ENCODE measurements at places on chromosomes 12 and 14.

DNA sequence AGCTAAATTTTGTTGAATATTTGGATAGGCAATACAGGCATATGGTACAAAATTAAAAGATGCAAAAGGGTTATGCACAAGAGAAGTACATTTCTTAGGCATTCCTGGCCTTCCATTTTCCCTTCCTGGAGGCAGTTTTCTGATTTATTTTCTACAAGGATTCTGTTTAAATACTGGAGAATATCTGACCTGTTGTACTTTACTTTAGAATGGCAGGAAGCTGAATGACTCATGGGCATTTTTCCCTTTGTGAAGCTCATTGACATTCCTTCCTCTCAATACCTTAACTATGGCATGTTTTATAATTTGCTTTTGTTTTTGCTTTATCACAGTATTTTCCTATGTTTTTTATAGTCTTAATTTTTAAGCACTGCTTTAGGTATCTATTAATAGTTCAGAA is 62.7 kb downstream of the RCOR1 start:
- no peak for DNase-seq

- no peak for DNase-seq
Observed at GRCh38 chr14:25116607-25117006, 66.7 kb upstream of the STXBP6 start.

DNA sequence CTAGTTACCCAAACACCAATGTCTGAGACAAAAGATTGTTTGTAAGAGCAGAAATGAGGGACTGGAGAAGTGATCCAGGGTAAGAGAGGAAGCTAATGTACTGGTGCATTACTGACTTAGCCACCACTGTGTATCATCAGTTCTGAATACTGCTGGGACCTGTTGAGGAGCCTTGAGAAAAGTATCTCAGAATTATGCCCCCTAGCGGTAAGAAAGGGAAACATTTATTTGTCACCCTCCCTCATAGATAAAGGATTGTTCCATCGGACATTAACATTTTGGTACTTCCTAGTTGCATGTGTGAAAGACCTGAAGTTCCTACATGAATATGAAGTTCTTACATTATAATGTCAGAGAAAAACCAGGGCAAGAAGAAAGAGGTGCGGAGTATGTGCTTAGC is 612.5 kb downstream of the FSCB start:
- DNase-seq: no peak

GRCh38 chr12:126219139-126219538 is 1153.9 kb downstream of the AACS start:
- DNase-seq: no peak

- DNase-seq: no peak
Observed at GRCh38 chr12:20601668-20602280, 93.4 kb upstream of the SLCO1C1 start.

DNA sequence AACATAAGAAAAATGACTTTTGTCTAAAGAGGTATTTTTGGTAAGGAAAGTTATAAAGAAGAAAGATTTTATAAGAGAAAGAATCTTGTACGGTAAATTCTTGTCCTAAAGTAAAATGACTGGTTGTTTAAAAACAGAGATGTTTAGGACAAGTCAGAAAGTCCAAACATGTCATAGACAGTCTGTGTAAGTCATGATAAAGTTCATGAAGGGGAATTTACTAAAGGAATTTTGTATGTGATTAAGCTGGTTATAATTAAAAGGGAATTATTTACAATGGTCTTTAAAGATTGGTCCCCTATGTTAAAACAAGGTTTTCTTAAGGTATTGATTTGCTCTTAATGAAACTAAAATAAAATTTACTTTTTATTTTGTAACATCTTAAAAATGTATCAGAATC is 269.4 kb upstream of the CCDC196 start:
- DNase-seq: no peak

GRCh38 chr12:88272456-88272855 is 130.3 kb downstream of the TMTC3 start:
- DNase-seq: no peak

DNA sequence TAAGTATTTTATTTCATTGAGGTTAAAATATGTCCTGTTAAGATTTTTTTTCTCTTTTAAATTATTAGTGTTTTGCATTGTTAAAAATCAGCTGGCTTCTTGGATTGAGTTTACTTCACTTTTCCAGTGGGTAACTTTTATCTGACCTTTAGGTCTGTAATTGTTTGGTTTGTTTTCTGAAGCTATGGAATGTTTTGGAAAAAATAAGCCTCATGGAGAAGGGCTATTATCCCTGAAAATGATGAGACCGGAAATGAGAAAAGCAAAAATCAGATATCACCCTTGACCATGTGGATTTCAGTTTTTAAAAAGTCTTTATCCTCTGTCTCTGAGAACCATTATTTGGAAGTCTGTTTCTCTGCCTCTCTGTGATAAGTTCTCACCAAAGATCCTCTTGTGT is 180.9 kb downstream of the RAD51B start:
- no peak for DNase-seq

GRCh38 chr14:58131386-58131785 is 20.6 kb downstream of the ARMH4 start:
- DNase-seq: no peak

- peak; percentile 70 for DNase-seq
Observed at GRCh38 chr12:48925304-48926011, at the start of gene FKBP11. FKBP11 (minus strand) TSS chr12:48925492; CDS start chr12:48925428, 64 bp downstream.

DNA sequence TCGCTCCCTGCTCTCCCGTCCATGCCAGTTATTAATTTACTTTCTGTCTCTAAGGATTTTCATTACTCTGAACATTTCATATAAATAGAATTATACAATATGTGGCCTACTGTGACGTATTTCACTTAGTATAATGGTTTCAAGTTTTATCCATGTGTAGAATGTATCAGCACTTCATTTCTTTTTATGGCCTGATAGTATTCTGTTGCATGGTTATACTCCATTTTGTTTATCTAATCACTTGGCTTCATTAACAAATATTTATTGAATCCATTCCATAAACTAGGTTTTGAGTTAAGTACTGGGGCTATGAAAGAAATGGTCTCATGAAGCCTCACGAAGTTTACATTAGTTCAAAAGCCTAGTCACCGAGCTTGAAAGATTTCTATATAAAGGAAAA is 7.6 kb downstream of the GPR65 start:
- no peak for DNase-seq

- no peak for DNase-seq
Observed at GRCh38 chr14:26741711-26742212, 143.9 kb upstream of the NOVA1 start.

DNA sequence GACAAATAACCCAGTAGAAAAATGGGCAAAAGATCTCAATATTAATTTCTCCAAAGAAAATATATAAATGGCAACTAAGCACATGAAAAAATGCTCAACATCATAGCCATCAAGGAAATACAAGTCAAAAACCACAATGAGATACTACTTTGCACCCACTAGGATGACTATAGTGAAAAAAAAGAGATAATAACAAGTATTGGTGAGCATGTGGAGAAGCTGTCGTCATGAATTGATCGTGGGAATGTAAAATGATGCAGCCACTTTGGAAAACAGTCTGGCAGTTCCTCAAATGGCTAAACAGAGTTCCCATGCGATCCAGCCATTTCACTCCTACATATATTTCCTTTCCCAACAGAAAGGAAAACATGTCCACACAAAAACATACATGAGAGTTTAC is 18.1 kb downstream of the JDP2 start:
- no peak for DNase-seq

GRCh38 chr12:120515496-120515895 is 13.5 kb downstream of the COQ5 start:
- no peak for DNase-seq

DNA sequence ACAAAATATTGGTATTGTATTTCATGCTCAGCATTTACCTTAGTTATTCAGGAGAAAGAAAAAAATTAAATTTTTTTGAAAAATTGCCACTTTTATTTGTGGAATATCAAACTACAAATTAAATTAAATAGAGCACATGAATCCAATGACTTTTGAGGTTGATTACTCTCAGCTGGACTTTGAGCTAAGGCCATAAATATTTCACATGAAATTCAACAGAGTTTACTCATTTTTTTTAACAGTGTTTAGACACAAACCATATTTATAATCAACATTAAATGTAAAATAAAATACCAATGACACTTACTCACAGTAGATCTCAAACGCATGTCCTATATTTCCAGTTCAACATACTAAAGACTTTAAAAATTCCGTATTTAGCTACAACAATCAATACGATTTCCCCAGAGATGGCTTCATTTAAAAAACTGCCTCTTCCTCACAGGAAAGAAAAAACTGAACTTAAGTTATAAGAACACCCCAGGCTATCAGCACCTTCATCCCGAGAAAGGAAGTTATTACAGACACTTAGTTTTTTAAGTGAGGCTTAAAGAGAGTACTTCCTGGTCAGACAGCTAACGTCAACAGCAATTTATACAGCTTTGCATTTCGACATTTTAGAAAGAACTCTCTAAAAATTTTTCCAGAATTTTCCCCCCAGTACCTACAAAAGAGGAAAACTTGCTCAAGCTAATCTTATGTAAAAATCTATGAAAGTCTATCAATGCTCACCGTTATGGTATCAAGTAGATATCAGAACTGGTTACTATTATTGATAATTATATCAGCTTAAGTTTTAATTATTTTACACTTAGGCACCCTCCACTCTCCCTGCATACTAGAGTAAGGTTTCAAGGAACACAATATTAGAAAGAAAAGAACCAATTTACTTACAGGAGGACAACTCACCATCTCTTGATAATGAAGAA is 13.8 kb downstream of the TAOK3 start:
- DNase-seq: no peak

GRCh38 chr12:108333898-108334699 is 5.0 kb downstream of the CMKLR1 start:
- DNase-seq: no peak

DNA sequence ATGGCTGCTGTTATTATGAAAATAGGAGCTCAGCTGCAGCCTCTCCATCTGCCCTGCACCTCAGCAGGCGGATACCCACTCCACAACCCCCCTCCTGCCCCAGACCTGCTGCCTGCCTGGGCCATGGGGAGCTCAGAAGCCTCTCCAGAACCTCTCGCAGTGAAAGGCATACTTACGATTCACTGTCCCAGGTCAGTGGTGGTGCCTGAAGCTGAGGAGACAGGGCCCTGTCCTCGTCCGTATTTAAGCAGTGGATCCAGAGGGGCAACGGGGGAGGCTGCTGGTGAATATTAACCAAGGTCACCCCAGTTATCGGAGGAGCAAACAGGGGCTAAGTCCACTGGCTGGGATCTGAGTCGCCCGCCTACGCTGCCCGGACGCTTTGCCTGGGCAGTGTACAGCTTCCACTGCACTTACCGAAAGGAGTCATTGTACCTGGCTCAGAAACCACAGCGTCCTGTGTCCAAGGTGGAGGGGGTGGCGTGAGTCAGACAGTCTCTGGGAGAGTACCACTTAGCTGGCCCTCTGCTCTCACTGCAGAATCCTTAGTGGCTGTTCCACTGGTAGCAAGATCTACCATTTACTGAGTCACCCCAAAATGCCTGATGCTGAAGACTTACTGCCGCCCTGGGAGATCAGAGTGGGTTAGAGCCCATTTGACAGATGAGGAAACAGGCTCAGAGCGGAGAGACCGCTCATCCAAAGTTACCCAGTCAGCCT is at the start of gene SERPINA1:
TSS of gene SERPINA1 (minus strand) at position 219 of the 720 bp plus-strand sequence. CDS start 5,365 bp downstream, outside the sequence.
- no peak for DNase-seq

- DNase-seq: no peak
Observed at GRCh38 chr14:96060186-96060933, 21.2 kb downstream of the C14orf132 start.

DNA sequence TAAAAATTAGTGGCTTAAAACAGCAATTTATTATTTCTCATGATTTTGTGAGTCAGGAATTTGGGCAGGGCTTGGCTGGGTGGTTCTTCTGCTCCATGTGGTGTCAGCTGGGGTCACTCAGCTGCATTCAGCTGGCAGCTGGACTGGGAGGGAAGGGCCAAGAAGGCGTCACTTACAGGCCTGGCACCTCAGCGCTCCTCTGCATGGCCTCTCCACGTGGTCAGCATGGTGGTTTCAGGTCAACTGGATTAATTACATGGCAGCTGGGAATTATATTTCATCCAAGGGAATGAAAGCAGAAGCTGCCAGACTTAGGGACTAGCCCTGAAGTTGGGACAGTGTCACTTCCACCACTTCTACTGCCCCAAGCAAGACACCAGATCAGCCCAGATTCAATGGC is 27.5 kb upstream of the IRF2BPL start:
- no peak for DNase-seq

DNA sequence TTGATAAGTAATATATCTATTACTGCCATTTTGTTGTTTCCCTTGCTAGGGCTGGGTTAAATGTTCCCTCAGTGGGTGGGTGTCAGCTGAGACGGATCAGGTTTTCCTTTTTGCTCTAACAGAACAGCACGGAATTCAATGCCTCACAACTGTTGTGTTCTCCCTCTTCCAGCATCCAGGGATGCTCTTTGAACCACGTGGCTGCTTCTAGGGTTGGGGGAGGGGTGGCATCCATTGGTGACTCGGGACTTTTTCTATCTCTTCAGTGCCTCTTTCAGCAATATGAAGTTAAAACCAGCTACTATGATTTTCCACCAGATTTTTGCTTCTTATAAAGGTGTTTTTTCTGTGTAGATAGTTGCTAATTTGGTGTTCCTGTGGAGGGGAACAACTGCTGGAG is 884.9 kb upstream of the FOXG1 start:
- DNase-seq: no peak

DNA sequence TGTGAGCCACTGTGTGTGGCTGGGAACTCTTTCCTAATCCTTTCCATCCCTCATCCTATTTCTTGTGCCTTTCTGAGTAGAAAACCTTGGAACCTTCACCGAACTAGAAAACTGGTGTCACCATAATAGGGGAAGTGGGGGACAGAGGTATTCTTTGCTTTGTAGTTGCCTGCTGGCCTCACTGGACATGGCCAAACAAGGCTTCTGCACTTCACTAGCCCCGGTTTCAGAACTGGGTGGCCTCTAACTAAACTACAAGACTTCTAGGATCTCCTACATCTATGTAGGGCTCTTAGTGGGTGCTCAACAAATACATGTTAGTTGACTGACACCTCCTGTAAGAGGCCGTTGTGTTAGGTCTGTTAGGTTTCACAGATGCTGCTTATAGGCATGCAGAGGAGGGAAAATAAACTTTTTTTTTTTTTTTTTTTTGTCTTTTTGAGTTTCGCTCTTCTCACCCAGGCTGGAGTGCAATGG is 597 bp upstream of the CIROP start:
- no peak for DNase-seq

DNA sequence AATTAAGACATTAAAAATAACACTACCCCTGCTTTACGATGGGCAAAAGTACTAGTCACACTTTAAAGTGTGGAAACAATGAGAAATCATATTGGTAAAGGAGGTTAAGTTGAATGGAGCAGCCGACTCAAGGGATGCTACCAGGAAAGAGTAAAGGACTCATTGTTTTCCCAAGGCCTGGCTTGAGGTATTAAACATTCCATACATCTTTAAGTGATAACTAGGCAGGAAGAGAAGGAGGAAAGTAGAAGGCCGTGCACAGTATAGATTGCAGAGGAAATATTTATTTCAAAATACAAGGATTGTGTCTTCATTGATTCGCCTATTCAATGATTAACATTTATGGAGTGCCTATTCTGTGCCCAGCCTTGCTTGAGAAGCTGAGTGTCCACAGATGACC is 20.6 kb upstream of the YARS2 start:
- DNase-seq: no peak

- DNase-seq: no peak
Observed at GRCh38 chr14:71466946-71467345, 465.3 kb upstream of the RGS6 start.

- no peak for DNase-seq
Observed at GRCh38 chr14:94582851-94583250, 1.6 kb downstream of the SERPINA5 start.

GRCh38 chr14:70193396-70193795 is 4.6 kb upstream of the SLC8A3 start:
- no peak for DNase-seq

- no peak for DNase-seq
Observed at GRCh38 chr12:57145460-57146059, 1.9 kb downstream of the LRP1-AS start.

GRCh38 chr14:54109521-54110120 is 153.0 kb upstream of the BMP4 start:
- DNase-seq: no peak

Measured in GM12891 (cell line).